ENCODE measurements at places on chromosomes 16 and 17.

DNA sequence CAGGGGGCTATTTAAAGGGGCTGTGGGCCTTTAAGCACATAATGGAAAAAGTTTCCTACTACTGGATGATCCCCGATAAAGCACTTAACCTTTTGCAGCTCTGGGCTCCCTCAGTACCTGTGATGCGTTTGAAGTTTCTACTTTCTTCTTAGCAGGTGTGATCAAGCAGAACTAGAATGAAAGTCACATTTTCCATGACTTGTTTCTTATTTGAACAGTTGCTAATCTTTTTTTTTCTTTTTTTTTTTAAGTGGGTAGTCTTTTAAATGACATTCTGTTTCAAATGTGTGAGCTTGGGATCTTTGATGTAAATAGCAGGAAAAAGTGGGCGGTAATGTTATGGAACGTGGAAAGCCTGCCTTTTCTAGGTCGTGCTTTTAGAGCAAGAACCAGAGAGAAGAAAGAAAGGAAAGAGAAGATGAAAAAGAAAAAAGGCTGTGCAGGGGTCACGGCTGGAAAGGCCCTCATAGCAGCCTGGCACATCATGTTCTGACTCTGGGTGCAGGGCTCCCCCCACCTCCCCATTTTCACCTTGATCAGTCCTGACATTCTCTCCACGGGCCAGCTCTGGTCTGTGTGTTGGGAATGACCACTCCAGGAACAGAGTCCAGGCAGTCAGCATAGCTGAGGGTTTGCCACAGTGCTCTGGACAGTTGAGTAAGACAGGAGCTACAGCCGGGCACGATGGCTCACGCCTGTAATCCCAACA, 150.6 kb downstream of the CLEC16A start:
- DNase-seq: no peak

GRCh38 chr17:63250830-63251229, 195.3 kb downstream of the CYB561 start:
- DNase-seq: no peak

DNA sequence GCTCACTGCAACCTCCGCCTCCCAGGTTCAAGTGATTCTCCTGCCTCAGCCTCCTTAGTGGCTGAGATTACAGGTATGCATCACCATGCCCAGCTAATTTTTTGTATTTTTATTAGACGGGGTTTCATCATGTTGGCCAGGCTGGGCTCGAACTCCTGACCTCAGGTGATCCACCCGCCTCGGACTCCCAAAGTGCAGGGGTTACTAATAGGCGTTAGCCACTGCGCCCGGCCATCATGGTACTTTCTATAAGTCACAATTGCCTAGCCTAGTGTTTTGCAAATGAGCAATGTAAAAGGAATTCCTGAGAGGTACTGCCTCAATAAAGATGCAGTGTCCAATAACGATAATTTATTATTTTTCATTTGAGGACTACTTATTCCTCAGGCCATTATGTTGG, 13.9 kb upstream of the PSMC3IP start:
- no peak for DNase-seq

DNA sequence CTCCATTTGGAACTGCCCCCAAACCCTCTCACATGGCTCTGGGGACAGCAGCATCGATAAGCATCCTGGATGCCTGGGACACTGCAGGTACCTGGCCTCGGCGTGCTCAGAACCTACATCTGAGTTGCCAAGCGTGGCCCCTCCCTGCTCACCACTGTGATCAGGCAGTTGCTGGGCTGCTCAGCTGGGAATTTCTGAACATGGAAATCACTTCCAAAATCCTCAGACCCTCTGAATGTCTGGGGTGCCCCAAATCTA, 6.3 kb downstream of the CDH5 start:
- DNase-seq: no peak

- DNase-seq: no peak
These were observed 4.4 kb downstream of the LITAF start for GRCh38 chr16:11582157-11582814.

GRCh38 chr16:53629607-53630312, 73.9 kb downstream of the RPGRIP1L start:
- DNase-seq: no peak

DNA sequence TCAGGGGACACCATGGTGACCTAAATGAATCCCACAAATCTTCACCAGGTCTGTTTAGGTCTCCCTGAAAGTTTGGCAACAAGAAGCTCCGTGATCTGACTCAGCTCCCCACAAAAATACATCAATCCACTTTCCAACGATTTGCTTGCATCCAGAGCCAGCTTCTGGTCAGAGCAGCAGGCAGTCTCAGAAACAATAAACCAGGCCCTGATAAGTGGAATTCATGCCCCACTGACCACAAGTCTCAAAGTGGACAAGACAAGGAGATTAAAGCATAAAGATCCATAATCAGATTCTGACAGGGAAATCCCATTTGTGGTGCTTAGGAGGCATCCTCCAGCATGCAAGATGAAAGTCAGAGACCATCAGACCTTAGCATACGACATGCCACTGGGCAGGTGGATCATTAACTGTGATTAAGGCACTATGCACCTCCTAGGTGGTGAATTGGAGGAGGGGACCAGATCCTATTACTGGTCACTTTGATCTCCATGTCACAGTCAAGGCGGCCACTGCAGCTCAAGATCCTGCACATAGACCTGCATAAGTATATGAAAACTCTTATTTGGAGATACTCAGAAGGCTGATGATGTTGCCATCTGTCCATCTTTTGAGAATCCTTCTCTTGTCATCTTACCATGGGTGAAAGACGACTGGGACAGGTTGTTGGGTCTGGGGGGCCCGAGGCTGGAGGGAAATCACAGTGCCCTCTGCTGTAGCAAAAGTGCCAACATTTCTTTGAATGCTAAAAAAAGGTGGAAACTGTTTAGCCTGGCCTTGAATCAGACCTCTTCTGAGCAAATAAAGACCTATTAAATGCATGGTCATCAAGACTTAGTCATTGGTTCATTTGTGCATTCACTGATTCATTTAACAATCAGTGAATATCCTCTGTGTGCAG, 309.2 kb upstream of the CCL2 start:
- DNase-seq: no peak

GRCh38 chr16:6057821-6058220, 960.2 kb upstream of the EEF2KMT start:
- no peak for DNase-seq

DNA sequence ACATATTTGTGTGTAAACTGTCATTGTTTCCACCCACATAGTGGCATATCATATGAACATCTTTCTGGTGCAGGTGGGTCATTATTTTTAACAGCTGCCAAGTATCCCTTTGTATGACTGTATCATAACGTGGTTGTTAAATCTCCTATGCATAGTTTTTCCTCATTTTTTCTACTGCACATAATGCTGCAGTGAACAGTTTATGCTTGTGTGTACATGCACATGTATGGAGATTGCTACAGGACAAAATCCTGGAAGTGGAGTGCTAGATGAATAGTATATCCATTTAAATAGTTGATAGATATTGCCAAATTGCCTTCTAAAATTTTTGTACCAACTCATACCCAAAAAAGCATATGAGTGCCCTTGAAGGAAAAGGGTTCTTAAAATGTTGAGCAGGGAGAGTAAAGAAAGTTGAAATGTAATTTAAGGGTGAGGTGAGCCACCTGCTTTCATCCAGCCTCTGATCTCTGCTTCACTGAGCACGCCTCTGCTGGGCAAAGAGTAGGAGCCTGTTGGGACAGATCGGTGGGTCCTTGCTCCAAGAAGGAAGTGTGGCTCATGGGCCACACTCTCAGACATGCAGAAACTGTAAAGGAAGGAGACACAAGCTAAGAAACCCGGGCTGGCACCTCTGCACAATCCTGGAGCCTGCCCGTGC, 55.3 kb downstream of the HLF start:
- DNase-seq: no peak

GRCh38 chr16:50395763-50396710, 27.2 kb upstream of the BRD7 start:
- DNase-seq: no peak

DNA sequence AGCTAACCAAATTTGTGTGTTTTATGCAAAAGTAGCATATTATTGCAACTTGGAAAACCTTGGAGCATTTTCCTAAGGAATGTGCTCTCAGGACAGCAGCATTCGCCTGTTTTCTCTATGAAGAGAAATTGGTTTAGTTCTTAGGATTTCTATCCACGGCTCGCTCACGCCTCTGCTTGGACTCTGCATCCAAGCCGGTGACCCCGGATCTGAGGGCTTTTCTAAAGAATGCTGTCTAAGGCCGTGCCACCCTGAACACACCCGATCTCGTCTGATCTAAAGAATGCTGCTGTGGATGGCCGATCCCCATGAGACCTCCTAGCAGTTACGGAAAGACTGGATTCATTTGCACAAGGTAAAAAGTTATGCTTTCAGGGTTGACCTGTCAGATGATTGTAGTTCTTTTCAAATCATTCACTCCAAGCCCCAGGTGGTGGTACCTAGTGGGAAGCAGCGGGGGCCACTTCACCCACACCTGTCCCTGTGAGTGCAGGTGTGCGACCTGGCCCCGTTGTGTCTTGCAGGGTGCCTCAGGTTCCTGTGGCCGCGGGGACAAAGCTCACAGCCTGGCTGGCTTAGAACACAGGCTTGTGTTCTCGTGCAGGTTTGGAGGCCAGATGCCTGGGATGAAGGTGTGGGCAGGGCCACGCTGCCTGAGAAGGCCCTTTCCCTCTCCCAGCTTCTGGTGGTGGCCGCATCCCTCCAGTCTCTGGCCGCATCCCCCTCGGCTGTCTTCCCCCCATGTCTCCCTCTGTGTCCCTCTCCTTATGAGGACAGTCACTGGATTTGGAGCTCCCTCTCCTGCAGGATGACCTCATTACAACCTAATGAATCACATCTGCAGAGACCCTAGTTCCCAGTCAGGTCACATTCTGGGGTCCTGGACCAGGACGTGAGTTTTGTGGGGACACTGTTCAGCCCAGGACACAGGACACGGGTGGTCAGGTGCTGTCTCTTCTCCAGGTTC, 71.1 kb downstream of the BANP start:
- DNase-seq: no peak

DNA sequence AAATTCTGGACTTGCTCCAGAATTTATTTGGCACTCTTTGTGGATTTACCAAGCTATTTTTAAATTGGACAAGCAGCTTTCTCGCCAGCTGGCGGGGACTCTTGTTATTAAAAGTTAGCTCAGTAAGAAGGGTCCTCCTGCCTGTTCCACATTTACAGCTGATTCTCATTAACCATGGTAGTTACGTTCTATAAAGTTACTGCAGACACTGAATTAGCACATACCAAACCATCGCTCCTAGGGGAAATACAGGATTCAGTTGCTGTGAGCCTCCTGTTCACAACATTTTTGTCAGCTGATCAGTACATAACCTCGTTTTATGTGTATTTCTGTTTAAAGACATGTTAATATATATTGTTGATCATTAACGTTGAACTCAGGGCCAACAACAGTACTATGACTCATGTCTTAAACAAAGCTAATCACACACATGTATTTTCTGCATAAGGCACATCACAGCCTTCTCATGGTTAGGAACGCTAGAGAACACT, 4.2 kb downstream of the LDAF1 start:
- DNase-seq: no peak

DNA sequence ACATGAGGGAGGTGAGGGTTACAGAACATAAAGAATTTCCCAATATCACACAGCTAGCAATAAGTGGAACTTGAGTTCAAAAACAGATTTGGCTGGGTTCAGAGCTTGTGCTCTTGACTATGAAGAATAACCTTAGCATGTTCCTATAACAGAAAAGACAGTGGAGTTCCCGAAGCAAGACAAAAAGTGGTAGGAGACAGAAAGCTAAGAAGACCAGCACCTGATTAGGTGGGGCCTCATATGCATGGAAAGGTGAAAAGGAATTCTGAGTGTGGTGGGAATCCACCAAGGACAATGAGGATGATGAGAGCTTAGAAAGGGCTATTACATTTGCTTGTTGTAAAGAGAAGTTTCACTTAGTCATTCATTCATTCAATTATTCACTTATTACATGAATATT, 26.6 kb upstream of the CDYL2 start:
- no peak for DNase-seq

GRCh38 chr17:78555746-78556401, 21.3 kb downstream of the DNAH17 start:
- no peak for DNase-seq

DNA sequence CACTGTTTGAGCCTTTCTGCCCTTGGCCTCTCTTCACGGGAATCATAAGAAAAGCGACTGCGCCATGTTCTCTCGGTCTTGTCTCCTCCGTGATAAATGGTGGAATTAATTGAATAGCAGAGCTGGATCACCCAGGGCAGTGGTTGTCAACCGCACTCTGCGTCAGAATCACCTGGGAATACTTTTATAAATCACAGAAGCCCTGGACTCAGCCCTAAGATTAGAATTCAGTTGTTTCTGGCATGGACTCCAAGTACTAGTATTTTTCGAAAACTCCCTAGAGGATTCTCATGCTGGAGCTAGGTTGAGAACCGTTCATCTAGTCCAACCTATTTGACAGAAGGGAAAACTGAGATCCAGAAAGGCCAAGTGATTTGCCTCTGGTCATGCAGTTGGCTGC, 64.1 kb downstream of the SPACA3 start:
- DNase-seq: no peak

GRCh38 chr17:296379-296778, 56.2 kb downstream of the RPH3AL start:
- DNase-seq: no peak
